Cerebellar nuclear complex (tissue), 1 donor: ENCODE measurements at places on chromosomes 16 and 17.

- no peak for DNase-seq
These were observed 31.0 kb downstream of the LRRC75A start for GRCh38 chr17:16460796-16461605.

DNA sequence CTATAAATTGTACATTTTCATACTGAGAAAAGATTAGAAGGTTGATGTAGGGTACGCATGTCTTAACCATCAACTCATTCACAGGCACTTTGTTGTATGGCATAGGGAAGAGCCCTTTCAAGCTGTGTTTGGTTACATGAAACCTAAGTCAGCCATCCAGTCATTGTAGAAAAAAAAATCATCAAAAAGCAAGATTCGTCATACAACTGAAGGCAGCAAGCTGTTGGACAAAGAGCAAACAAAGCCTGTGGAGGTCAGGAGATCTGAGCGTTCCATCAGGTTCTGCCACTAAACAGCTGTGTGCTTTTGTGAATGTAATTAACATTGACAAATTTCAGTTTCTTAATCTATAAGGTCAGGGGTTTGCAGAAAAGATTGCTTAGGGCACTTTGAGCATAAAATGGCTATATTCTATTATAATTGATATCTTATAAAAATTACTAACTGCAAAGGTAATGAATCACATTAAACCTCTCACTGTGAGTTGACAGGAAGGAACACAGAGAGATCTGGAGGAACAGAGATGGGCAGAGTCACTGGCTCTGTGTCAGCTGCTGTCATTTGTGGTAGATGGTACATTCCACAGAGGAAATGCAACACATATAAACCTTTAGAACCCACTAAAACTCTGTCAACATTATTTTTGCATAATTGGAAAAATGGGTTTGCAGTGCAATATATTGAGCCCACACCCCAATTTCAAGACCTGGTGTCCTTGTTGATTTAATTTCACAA, 66.3 kb upstream of the MYOCD start:
- DNase-seq = no peak

DNA sequence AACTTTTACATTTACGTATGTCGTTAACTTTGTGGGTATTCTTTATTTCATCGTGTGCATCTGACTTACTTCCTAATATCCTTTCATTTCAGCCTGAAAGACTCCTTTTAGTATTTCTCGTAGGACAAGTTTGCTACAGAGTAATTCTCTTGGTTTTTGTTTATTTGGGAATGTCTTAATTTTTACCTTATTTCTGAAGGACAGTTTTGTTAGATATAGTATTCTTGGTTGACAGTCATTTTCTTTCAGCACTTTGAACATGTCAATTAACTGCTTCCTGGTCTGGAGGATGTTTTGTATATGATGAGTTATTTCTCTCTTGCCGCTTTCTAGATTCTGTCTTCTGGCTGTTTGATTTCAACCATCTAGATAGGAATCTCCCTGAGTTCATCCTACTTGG, 109.2 kb upstream of the NACA2 start:
- DNase-seq = no peak

GRCh38 chr16:87344931-87345631, 27.9 kb upstream of the C16orf95 start:
- no peak for DNase-seq
